ENCODE measurements at places on chromosomes 12 and 14.

DNA sequence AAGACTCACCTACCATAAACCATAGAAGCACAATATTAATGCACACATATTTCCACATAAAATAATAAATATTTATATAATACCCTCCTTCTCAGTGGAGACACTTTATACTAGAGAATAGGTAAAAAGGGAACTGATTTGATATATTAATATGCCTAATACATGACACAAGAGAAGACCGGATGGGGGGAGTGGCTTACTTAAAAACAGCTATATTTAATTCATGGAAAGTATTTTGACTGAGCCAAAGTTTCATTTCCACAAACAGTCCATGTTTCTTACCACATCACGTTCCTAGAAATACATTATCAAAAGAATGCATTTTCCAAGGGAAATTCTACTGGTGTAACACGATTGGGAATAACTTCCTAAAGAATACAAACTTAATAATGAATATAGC lies 63.4 kb downstream of the ITPR2 start:
- DNase-seq: no peak

GRCh38 chr12:21483531-21483930 lies 17.9 kb downstream of the RECQL start:
- DNase-seq: no peak

DNA sequence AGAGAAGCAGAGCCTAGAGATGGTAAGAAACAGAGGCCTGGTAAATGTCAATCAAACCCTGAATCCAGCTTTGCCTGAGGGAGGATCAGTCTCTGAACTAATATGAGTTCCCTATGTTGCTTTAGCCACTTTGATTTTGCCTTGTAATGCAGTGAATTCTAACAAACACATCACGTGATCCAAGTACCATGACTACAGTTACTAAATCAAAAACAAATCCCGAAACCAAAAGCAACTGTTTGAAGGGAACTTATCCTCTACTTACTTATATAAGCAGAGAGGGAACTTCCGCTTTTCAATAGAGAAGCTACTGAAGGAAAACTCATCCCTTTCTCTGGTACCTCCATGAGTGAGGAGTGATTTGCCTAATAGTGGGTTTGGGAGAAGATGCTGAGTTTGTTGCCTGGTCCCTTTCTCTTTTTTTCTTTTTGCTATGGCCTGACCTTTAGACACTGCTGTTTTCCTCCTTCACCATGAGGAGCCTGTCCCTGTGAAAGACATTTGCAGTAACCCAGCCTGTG lies 7.7 kb upstream of the PPTC7 start:
- DNase-seq: no peak

DNA sequence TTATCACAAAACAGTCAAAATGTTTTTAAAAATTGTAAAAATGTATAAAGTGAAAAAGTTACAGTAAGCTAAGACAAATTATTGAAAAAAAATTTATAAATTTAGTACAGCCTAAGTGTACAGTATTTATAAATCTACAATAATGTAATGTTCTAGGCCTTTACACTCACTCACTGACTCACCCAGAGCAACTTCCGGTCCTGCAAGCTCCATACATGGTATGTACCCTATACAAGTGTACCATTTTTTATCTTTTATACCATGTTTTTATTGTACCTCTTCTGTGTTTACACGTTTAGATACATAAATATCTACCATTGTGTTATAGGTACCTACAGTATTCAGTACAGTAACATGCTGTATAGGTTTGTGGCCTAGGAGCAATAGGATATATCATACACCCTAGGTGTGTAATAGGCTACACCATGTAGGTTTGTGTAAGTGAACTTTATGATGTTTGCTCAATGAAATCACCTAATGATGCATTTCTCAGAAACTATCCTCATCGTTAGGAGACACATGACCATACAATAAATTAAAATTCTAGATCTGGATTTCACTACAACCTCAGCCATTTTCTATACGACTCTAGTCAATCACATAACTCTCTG lies 66.8 kb downstream of the TXNDC16 start:
- DNase-seq: no peak

DNA sequence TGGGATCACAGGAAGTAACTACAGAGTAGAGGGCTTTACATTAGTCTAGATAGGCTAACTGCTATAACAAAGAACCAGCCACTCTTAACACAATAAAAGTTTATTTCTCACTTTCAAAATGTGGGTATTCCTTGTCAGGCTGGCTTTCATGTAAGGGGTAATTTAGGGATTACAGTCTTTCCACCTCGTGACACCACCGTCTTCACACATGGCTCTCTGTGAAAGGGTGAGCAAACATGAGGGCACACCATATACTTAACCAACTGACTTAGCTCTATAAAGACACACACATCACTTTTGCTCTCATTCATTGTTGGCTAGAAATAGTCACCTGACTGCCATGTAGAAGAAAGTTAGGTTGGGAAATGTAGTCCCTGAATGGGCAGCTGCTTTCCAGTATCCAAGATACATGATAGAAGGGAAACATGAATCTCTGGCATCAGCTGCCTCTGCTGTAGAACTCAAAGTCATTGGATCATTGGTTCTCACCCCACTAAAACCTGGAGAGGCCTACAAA lies 66.1 kb upstream of the CRY1 start:
- DNase-seq: no peak

GRCh38 chr12:1977588-1977987 lies 26.7 kb downstream of the DCP1B start:
- DNase-seq: no peak

GRCh38 chr12:31317471-31318395 lies 8.2 kb downstream of the SINHCAF start:
- DNase-seq: no peak

DNA sequence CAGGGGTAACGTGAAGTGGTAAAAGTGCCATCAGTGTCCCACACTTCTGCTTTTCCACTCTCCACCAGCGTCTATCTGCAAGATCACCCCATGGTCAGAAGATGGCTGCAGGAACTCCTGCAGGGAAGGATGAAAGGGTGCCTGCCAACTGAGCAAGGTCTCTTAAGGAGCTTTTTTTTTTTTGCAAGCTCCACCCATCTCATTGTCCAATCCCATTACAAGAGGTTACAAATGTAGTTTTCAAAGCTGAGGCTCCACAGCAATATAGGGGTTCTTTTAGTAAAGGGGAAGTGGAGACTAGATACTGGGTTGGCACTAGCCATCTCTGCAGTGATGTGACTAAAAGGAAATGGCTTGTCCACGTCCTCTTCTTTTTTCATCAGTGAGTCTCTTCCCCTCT lies 5.9 kb upstream of the BHLHE41 start:
- no peak for DNase-seq

DNA sequence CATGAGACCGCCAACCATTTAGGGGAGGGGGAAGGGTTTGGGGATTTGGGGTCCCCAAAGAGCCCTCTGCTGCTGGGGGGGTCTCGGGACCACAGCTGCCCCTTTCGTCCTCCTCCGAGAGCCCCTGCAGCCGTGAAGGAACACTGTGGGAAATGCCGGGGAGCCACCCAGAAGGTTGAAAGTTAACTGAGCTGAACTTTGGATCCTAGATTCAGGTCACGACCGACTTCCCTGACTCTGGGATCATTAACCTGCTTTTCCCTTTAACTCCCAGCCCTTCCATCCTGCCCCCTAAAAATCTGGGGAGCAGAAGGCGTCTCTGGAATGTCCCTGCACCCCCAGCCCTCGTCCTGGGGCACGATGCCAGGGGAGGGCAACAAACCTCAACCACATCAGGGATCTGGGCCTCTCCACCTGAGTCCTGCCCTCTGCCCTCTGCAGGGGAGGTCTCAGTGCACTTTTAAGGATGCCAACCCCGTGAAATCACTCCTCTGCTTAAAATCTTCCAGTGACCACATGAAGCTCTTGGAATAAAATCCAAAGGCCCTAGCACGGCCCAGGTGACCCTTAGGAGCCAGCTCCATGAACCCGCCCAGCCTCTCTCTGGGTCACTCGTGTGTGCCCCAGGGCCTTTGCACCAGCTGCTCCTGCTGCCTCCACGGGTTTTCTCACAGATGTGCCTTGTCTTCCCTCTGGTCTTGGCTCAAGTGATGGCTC lies 95.0 kb downstream of the RFLNA start:
- DNase-seq: no peak

GRCh38 chr12:42586268-42586667 lies 3.3 kb downstream of the PRICKLE1 start:
- no peak for DNase-seq

DNA sequence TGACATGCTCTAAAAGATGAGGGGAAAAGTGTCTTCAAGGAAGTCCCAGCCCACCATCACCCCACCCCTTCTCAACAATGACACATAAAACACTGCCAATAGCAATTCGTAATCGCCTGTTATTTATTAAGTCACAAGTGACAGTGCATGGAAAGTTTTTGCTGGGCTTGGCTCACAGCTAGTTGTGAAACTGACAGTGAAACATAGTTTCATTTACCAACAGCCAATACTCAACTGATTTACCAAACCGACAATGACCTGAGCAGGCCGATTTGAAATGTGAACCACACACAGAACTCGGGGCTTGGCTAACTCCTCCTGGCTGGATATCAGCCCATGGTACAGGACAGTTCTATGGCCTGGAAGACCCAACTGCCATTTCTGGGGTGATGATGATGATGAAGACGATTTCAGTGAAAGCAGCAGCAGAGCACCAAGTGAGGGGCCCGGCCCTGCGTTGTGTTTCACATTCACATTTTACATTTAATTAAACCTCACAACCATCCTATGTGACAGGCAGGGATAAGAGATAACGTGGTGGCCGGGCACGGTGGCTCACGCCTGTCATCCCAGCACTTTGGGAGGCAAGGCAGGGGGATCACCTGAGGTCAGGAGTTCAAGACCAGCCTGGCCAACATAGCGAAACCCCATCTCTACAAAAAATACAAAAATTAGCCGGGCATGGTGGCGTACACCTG lies 42.7 kb downstream of the CAMKK2 start:
- no peak for DNase-seq

DNA sequence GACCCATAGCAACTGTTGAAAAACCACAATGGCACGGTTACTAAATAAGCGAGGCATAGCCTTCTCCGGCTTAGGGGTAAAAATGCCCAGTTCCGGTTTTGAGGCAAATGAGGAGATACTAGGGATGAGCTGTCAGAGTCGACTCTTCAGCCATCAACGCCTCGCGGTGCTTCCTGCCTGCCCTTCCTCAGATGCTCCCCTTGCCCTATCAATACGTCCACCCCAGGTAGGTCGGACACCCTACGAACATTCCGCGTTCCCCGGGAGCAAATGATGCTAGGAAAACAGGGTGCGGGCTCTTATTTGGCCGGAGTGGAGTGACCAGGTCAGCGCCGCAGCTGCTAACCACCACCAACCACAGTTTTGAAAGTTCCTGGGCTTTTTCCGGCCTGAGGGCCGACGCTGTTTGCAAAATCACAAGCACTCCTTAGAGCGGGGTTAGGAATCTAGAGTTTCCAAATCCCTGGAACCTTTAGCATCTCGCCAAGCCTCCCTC lies 1.2 kb downstream of the SRSF9 start:
- DNase-seq: peak; percentile 53

- no peak for DNase-seq
These were observed 182.3 kb downstream of the DACT1 start for GRCh38 chr14:58820032-58820431.

GRCh38 chr12:54160769-54161480 lies 27.9 kb downstream of the SMUG1 start:
- no peak for DNase-seq
